ENCODE measurements at places on chromosomes 3 and 15.

- no peak for DNase-seq
These were observed 583.8 kb upstream of the ZNF717 start for GRCh38 chr3:76369170-76369569.

- no peak for DNase-seq
These were observed 228.1 kb upstream of the PROK2 start for GRCh38 chr3:72013084-72013483.

GRCh38 chr3:12221663-12222062 is 63.0 kb upstream of the TIMP4 start:
- DNase-seq = no peak

DNA sequence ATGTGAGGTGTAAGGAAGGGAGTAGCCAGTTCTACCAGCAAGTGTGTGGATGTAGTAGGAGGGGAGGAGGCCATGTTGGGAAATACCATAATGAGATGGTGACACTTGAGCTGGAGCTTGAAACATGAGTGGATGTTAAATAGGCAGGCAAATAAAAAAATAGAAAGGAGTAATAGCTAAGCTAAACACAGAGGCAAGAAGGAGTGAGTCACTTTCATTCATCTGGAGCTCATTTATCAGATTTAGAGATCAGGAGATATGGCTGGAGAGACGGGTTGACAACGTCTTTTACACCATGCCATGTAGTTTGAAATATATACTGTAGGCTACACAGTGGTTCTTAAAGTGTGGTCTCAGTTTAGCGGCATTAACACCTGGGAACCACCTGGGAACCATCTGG is 390.5 kb downstream of the DIPK2A start:
- DNase-seq = no peak

- no peak for DNase-seq
These were observed 13.0 kb upstream of the HDC start for GRCh38 chr15:50278496-50278895.
